Caudate nucleus (tissue), 63 donors: ENCODE measurements at places on chromosomes 7 and 10.

- DNase-seq, result no peak
Measured at GRCh38 chr7:102967798-102968197, 55.0 kb downstream of the LRRC17 start.

DNA sequence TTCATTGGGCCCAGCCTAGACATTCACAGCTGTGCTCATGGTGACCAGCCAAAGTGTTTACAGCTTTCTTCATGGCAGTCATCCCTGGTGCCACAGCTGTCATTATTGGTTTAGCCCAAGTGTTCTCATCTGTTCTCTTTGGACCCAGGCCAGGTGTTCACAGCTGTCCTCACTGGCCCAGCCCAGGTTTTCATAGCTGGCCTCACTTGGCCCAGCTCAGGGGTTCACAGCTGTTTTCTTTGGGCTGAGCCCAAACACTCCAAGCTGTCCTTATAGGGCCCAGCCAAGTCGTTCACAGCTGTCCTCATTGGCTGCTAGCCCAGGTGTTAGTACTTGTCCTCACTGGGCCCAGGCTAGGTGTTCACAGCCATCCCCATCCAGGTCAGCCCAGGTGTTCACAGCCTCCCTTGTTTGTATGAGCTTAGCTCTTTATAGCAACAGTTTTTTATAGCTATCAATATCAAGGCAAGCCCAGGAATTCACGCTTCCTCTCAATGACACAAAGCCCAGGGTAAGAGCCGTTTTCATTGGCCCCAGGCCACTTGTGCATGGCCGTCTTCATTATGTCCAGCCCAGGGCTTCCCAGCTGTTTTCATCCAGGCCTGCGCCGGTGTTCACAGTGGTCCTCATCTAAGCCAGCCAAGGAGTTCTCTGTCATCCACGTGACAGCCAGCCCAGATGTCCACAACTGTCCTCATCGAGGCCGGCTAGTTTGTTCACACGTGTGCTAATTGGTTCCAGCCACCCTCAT, 11.6 kb downstream of the FRG2B start:
- DNase-seq, result no peak

DNA sequence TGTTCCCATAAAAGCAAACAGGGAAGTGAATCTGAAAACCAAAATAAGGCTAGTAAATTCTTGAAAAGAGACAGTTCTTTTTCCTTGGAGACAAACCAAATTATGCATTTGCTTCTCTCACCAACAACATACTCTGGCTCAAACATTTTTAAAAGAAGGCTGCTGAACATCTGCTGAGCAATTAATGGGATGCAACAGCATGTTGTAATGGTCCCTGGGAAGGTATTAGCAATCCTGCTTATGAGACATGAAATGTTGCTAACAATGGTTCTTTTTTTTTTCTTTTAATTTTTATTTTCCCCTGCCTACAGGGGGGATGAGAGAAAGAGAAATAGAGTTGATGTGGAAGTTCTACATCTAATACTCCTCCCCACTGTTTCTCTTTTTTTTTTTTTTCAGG, 572.1 kb downstream of the SORCS1 start:
- DNase-seq, result no peak

- DNase-seq, result no peak
Measured at GRCh38 chr7:39686261-39686924, 63.0 kb downstream of the RALA start.

DNA sequence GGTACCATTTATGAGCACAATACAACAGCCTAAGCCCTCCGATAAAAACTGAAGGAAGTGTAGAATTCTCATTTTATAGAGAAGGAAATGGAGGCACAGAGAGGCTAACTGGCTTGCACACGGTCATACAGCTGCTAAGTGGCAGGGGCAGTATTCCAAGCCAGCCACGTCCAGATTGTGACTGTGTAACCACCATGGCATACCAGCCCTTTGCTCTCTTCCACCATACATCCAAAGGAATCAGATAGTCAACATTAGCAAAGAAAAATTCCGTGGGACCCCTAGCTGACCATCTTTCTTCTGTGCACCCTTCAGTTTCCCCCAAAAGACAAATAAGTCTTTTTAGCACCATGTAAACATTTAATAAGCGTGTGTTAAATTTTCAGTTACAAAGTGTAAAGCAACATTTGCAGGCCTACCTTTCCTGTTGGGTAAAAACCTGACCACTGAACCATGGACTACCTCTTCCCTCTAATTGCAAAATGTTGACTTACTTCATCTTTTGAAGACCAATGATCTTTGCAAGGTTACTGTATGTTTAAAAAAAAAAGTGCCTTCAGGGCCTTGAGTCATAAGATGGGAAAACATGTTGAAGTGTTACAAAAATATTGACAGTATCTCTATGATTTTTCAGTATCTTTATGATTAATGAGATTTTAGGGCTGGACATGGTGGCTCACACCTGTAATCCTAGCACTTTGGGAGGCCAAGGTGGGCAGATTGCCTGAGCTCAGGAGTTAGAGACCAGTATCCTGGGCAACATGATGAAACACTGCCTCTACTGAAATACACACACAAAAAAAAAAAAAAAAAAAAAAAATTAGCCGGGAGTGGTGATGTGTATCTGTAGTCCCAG, 24.3 kb upstream of the PDZD8 start:
- no peak for DNase-seq

- no peak for DNase-seq
Measured at GRCh38 chr10:17662193-17663138, 18.5 kb downstream of the STAM start.
